ENCODE measurements at places on chromosomes 6 and 20.

DNA sequence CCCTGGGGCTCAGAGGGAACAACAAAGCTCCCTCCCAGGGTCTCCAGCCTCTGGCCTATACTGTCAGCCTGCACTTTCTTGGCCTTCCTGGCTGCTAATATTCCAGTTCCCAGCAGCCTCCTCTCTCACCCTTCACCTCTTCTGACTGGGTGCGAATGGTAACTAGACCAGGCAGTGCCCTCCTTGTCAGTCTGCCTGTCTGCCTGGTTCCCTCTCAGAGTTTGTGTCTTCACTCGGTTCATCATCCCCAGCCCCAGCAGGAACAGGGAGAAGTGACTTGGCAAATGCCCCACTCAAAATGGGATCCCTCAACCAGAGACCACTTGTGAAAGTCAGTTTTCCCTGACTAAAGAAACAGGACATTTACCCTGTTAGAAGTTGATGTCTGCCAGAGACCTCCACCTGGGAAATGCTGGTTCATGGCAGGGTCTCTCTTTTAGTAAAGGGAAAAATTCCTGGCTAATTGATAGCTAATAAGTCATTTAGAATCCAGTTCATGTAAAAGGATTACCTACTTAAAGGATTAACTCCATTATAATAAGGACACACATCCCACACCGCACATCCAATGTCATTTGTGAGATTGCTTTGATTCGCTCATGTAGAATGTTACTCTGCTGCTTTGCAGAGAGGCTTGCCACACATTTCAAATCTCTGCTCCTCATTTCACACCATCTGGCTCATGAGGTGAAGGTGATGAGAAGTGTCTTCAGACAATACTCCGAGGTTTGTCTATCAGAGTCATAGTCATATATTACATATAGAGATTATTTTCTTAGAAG is 18.6 kb upstream of the MICB start:
- no peak for DNase-seq

GRCh38 chr20:10654250-10654610 is 19.6 kb downstream of the JAG1 start:
- DNase-seq, result no peak

DNA sequence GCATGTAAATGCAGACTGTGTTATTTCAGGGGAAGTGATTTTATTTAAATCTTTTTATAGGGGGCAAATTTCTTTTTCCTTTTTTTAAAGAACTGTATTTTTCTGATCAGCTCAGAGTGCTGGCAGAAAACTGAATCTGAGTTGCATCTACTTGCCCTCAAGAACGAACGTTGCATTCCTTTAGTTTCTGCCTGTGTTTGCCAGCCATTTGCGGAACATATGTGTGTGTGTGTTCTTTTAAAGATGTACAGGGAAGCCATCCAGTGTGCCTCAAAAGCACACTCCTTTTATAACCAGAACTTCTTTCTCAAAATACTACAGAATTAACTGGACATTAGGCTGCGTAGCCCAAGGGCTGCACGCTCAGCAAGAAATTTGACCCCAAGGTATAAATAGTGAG is 25.8 kb upstream of the INSM1 start:
- DNase-seq, result no peak

- DNase-seq, result no peak
These were observed 8.6 kb downstream of the AARS2 start for GRCh38 chr6:44304282-44305199.

- DNase-seq, result no peak
These were observed 118.7 kb upstream of the MLIP start for GRCh38 chr6:53992522-53992921.

GRCh38 chr20:24795436-24795835 is 153.6 kb upstream of the CST7 start:
- no peak for DNase-seq

DNA sequence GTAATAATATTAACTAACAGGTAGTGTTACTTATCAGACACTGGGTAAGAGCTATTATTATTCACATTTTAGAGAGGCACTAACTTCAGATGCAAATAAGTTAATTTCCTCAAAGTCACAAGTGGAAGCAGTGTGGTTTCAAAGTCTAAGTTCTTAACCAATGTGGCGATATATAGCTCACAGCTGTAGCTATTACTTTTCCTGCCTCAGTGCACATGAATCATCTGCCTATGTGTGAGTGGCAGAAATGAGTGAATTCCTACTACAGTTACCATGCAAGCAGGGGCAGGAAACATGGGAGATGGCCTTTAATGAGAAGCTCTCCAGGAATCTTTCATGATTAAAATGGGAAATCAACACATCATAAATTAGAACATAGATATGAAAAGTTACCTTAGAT is 126.2 kb upstream of the EYA4 start:
- no peak for DNase-seq

GRCh38 chr20:50904067-50904570 is 27.1 kb downstream of the ADNP start:
- DNase-seq, result no peak

DNA sequence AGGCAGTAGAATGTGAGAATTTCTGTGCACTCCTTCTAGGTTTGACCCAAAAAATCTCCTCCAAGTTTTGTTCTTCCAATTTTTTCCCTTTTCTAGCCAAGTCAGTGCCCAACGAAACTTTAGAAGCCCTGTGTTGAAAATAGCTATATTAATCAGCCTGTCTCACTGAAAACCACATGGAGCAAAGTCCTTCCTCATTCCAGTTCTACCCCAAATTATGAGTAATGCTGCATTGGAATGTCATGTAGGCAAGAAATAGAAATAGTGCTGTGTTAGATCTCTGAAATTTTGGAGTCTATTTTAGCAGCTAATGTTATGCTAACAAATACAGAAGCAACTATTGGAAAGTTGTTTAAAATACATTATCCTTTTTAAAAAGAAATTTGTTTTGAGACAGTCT is 725.5 kb downstream of the TBC1D32 start:
- no peak for DNase-seq

GRCh38 chr6:25617997-25618396 is 34.0 kb upstream of the SCGN start:
- DNase-seq, result no peak

GRCh38 chr6:155219858-155220301 is 43.9 kb upstream of the CLDN20 start:
- peak; percentile 64 for DNase-seq

GRCh38 chr6:150929416-150929815 is 63.9 kb downstream of the MTHFD1L start:
- DNase-seq, result no peak

GRCh38 chr20:37359836-37360235 is 13.9 kb downstream of the SRC start:
- no peak for DNase-seq

- no peak for DNase-seq
These were observed 9.8 kb upstream of the SLC22A1 start for GRCh38 chr6:160111806-160112205.

DNA sequence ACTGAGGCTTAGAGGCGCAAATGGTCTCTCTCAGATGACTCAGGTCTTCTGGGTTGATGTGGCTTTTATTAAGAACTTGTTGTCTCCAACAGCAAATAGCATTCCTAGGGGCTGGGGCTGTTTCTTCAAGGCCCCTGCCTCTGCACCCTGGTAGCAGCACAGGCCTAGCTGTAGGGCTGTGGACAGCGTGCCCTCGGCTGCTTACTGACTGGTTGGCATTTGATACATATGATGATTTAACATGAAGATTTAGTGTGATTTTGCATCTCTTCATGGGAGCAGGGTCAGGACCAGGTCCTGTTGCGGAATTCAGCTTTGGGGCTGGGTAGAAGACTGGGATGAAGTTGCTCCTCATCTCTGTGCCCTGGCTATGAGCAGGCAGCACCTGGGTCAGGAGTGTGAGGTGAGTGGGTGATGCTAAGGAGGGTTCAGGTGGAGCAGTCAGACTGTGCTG is 24.3 kb upstream of the IER3 start:
- DNase-seq, result no peak

GRCh38 chr6:169714178-169714577 is 10.1 kb downstream of the PHF10 start:
- no peak for DNase-seq

DNA sequence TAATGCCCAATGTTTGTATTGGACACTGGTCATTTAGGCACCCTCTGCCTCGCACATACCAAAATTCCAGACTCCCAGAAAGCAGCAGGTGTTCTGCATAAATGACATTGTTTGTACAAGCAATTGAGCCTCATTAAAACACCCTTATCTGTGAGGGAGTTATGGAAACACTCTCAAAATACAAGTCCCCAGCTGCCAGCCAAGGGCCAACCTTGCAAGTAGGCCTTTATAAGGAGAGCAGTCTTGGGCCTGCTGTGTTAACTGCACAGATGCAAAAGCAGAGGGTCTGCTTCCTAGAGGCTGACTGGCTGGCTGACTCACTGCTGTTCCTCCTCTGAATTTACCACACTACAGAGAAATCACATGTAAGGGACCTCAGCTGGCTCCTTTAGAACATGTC is 150.4 kb upstream of the HMGN3 start:
- no peak for DNase-seq

- DNase-seq, result no peak
These were observed 10.5 kb downstream of the ANKRD66 start for GRCh38 chr6:46757214-46757596.

DNA sequence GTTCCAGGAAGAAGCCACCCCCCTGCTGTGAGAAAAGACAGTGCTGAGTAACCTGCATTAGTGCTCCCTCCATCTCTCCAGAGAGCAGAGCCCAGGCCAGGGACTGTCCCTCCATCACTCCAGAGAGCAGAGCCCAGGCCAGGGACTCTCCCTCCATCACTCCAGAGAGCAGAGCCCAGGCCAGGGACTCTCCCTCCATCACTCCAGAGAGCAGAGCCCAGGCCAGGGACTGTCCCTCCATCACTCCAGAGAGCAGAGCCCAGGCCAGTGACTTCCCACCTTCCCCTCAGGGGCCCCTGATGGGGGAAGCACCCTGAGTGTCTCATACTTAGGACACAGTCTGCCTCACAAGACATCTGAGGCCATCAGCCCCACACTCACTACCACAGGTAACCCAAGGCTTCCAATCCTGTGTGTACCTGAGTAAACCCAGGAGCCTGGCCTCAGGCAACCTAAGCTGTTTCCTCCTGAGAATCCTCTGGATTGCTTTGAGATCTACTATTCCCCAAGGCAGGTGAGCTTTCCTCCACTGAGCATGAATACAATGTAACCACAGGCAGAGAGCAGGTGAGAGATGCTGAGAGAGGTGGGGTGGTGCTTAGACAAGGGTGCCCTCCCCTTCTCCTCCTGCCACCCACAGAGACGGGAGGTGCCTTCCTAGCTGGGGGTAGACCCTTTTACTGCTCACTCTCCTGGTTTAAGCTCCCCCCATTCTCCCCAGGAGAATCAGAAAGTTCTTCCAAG is 4.9 kb downstream of the TBXT start:
- no peak for DNase-seq

GRCh38 chr20:11043001-11043400 is 369.2 kb upstream of the JAG1 start:
- DNase-seq, result no peak

DNA sequence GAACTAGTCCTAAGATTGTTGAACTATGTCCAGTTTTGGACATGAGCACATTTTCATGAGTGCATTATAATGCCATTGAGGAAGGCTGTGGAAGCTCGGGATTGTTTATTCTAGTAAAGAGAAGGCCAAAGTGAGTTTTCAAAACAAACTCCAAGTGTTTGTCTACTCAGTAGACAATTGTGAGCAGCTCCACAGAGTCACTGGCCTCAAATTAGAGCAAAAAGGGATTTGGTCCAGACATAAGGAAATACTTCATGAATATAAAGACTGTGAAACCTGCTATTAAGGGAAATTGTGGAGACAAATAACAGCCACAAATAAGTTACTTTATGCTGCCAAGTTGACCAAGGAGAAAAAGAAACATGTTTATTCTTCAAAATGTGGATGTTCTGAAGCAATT is 42.6 kb upstream of the PREP start:
- no peak for DNase-seq

GRCh38 chr6:56567501-56567900 is 75.2 kb downstream of the DST start:
- no peak for DNase-seq

- no peak for DNase-seq
These were observed 420.9 kb downstream of the CDKAL1 start for GRCh38 chr6:20955131-20955530.

GRCh38 chr6:44642349-44642748 is 254.8 kb downstream of the CDC5L start:
- DNase-seq, result no peak

GRCh38 chr6:128111096-128111495 is 210.2 kb upstream of the THEMIS start:
- no peak for DNase-seq

DNA sequence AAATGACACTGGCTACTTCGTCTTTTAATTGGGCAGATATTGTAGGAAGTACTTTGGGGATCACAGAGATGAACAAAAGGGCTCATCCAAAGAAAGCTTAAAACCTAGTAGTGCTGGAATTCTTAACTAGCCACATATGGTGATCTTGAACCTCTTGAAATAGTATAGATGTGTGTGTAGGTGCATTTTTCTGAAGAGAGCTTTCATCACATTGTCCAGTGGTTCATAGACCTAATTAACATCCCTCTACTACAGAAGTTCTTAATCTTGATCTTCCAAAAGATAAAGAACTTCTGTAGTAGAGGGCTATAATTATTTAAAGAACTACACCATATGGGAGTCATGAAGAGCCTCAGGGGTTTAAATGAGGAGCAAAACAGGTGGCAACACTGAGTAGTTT is 2.3 kb upstream of the PRIM2 start:
- DNase-seq, result no peak

DNA sequence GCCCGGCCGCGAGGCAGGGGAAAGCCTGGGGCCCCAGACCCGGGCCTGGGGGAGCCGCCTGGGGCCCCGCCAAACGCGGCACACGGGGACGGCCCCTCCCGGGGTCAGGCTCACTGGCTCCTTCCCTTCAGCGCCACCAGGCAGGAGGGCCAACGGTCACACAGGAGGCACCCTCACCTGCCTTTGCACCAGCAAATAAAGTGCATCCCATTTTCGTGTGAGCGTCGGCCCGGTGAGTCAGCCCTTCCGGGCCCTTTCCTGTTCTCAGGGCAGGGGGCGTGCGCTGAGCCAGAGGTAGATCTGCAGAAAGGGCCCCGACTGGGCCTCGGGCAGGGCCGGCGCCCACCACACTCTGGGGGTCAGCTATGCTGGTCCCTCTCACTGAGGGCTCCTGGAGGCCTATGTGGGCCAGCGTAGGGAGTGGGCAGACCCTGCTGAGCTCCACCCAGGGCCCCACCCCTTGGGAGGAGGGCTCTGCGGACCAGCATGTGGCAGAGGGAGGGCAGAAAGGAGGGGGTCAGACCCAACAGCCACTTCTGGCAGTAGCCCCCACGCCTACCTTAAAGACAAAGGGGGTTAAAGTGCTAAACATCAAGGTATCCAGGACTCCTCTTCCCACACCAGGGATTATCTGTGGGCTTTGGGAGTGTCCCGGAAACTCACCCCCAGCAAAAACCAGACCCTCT is 931 bp upstream of the UCKL1 start:
- peak; percentile 20 for DNase-seq

GRCh38 chr20:61923371-61924166 is 142.1 kb downstream of the TAF4 start:
- no peak for DNase-seq

- no peak for DNase-seq
These were observed 927 bp upstream of the MANEA start for GRCh38 chr6:95576218-95576997.

DNA sequence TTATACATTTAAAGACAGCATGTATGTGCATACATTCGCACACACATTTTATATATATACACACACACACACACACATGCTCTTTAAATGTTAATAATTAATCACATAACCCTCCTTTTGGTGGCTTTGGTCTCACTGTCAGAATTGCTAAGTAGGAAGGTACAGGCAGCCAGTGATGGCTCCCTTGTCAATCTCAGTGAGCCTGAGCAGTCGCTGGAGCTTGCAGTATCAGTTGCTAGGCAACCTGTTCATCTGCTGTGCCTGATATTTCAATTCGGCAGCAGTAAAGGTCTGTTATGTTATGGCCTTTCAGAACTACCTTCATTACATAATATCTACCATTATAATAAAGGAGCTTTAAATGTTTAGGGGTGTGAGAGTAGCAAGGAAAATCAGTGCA is 374.3 kb downstream of the LMBRD1 start:
- DNase-seq, result peak; percentile 29
